Gastroesophageal sphincter (tissue), 4 donors: ENCODE measurements at places on chromosomes 2 and 18. TPM values are rescaled to one million over a fixed set of nuclear protein-coding genes. Genes with fewer than 3 reads are reported as not detected.

DNA sequence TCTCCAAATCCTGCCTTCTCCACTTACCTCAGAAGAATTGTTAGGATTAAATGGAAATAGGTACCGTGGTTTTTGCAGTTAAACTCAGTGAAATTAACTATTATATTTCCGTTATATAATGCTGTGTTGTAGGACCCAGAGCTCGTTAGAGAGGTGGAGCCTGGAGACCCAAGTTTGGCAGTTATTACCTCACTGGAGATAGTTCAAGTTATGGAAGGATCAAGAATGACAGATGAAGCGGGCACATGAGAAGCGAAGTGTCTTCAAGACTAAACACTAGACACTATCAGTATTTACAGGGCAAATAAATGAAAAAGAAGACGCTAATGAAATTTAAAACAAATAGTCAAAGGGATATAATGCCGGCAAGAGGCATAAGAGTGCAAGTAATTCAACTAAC is 866 bp downstream of the CWC22 start:
- no peak for ATAC-seq

GRCh38 chr2:236873636-236874035 is 212.1 kb upstream of the COPS8 start:
- no peak for ATAC-seq

- no peak for ATAC-seq
Observed at GRCh38 chr2:190418727-190419126, 10.6 kb downstream of the MFSD6 start.

GRCh38 chr2:109265369-109265768 is 136.4 kb downstream of the SH3RF3 start:
- ATAC-seq = no peak

DNA sequence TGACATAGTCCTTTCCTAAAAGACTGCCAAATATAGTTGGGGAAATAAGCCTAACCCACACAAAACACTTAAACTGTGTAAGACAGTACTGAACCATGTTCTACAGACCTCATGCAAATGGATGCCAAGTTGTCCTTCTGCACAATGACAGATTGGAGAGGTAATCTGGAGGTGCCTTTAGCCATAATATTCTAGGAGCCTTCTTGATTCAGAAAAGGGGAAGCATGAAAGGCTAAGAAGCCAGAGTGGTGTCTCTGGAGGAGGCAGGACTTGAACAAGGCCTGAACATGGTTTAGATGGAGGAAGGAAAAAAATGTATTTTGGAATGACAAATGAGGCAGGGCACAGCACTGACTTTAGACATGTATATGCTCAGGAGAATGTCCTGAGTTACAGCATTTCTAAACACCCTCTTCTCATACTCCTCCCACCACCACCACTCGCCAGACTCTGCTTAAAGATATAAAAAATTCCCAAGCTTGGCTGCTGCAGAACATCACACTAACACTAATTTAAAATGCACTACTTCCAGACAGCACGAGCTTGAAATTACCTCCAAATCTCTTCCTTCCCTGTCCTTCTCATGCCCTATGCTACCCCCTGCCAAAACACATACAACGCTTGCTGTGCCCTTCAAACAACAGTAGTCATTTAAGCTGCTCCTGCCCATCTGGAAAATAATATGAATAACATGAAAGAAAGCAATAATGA is 110.4 kb downstream of the ANKRD44 start:
- ATAC-seq = no peak

The ST6GAL2 gene
- 2.4 TPM for total RNA-seq

The IFIH1 gene
- total RNA-seq = 7.1 TPM

The LAMA1 gene
- total RNA-seq = 0.40 TPM
